CD4-positive, alpha-beta T cell treated with Interleukin-6 for 4 hours (primary cell): ENCODE measurements at places on chromosomes 7 and 10.

DNA sequence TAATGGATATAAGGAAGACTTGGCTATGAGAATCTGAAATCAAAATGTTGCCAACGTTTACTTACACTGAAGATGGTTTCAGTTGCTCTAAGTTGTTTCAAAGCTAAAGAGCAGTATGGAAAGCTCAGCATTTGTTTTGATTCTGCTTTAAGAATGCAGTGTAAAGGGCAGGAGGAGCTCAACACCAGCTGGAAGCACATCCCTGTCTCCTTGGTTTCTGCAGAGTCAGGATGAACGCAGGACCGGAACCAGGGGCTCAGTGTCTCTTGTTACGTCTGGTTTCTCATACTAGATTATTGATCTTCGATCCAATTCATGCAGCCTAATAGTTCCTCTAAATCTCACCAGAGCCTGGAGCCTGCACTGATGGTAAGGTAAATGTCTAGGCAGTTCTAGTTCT lies 24.1 kb downstream of the ZRANB1 start:
- no peak for DNase-seq

GRCh38 chr10:62812672-62813439 lies 3.3 kb downstream of the EGR2 start:
- no peak for DNase-seq

DNA sequence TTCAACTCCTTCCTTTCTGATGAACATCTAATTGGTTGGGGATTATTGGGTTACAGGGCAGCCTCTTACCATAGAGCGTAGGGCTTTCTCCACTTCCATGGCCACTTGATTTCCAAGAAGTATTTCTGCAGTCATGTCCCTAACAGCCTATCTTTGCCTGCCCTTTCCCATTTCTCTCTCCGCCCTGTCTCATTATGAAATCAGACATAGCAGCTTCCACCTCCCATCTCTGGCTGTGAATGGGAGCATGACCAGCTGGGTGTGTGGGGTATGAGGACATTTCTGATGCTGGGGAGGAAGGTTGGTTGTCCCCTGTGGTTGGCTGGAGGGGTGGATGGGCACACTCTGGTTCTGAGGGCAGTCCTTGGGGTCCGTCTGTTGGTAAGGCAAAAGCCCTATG lies 41.2 kb downstream of the ADCYAP1R1 start:
- no peak for DNase-seq

- no peak for DNase-seq
Observed at GRCh38 chr10:69338547-69339450, 60.5 kb downstream of the HK1 start.

- DNase-seq = no peak
Observed at GRCh38 chr7:134101716-134102115, 25.4 kb upstream of the LRGUK start.

- no peak for DNase-seq
Observed at GRCh38 chr7:70487428-70487827, 644.5 kb upstream of the GALNT17 start.

DNA sequence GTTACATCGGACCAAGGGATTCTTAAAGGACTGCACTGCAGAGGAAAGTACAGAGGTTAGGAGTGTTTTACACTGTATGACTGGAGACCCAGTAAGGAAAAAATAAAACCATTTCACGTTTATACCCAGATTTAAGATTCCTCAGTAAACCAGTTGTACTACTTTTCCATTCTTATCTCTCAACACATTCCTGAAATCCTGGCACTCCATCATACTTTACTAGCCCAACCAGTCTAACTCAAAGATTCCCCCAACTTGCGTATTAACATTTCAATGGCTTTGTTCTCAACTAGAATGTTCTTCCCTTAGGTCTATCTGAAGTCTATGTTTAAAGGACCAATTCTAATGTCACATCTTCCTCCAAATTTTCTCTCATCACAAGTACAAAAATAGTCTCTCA lies 8.0 kb downstream of the CCDC186 start:
- no peak for DNase-seq
